ENCODE measurements at places on chromosomes 16 and 17.

DNA sequence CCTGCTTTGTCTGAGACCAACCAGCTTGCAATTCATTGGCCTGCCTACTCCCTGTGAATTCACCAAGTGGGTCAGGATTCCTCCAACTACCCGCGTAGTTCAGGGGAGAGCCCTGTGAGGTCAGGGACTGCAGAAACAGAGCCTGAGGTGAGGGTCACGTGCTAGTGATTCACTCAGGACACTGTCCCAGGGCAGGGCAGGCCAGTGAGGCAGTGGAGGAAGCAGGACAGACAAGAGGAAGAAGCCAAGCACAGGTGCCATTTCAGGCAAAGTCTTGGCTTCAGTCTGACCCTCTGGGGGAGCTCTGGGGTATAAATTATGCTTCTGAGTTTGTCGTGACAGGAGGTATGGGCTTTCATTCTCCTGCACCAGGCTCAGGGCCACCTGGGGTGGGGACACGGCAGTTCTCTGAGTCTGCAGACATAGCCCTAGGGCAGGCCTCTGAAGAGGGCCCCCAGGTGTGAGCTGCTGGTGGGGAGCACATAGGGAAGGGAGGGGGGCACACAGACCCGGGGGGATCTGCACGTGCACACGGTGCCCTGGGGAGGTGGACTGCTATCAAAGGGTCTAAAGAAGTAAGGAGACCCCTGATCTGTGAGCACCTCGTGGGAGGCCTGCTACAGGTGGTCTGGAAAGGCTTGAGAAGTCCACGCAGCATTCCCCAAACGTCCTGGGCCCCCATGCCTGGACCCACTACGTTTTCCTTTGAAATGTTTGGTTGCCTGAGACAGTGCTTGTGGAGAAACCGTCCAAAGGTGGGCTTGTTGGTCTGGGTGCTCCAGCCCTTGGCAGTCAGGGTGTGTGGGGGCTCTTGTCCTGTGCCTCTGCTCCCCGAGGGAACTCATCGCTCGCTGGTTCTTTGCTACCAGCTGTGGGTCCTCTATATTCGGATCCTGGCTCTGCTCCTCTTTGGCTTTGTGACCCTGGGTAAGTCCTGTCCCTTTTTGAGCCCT is 46.4 kb downstream of the NKD1 start:
- peak; percentile 21 for DNase-seq

DNA sequence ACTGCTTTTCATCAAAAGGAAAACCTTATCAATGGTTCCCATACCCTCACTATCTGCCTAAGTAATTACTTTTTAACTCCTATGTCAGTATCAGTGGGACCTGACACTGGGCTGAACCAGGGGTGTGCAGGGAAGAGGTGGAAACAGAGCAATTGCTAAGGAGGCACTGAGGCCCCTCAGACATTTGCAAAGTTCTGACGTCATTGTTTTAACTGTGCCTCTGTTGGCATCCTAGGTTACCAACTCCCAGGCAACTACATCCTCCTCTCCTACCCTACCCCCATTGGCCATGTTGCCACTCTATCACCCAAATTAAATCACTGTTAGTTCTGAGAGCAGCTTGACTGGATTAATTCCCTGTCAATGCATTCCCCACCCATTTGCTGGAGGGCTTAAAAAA is 8.0 kb upstream of the WWOX start:
- no peak for DNase-seq

- peak; percentile 43 for DNase-seq
Measured at GRCh38 chr17:64572682-64573154, 65.9 kb downstream of the CEP95 start.

- peak; percentile 31 for DNase-seq
Measured at GRCh38 chr17:29622337-29623282, at the start of gene CORO6. Gene CORO6 (minus strand): TSS chr17:29622912. CDS start chr17:29621421, 1,491 bp downstream.

- no peak for DNase-seq
Measured at GRCh38 chr17:18987230-18987610, 17.3 kb downstream of the FAM83G start.

GRCh38 chr17:44387804-44388203 is 1.6 kb downstream of the ITGA2B start:
- no peak for DNase-seq

GRCh38 chr16:80366023-80366422 is 174.8 kb upstream of the DYNLRB2 start:
- no peak for DNase-seq

DNA sequence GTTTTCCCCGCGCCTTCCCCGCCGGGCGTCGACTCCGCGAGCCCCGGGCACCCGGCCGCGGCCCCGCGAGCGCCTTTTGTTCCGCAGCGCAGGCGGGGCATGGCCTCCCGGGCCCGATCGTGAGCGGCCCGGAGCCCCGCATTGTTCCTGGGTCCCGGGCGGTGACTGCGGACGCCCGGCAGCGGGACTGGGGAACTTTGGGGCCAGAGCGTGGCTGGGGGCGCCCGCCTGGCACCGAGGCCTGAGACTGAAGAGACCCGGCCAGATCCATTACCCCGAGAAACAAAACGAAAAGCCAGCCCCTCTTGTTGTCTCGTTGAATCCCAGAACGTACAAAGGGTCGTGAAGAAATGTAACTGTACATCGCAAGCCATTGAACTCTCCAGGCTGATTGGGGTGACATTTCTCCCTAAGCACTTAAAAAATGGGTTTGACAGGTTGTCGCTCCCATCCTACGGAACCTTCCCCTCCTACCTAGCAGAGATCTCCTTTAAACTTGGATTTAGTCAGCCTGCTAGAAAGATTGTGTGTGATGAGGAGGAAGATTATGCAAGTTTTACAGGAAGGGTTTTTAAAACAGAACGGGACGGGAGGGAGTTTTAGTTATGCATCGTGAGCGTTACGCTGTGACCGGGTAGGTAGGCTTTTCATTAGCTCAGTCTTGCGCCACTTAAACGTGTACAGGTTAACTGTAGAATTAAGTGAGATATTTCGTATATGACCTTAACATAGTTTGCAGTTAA is 825 bp downstream of the METTL9 start:
- DNase-seq: peak; percentile 54

DNA sequence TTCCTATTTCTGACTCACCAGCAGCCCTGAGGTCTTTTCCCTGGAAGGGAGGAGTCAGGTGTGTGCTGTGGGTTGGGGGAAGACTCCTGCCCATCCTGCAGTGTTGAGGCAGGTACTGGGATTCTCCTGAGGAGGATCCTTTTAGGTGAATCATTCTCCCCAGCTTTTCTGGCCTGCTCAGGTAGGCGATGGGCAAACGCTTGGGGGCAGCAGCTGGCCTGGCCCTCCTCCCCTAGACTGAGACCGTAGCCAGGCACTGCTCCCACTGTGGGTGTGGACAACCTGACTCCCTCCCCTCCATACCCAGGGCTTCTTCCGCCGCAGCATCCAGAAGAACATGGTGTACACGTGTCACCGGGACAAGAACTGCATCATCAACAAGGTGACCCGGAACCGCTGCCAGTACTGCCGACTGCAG is 15.1 kb downstream of the GJD3 start:
- DNase-seq: no peak

DNA sequence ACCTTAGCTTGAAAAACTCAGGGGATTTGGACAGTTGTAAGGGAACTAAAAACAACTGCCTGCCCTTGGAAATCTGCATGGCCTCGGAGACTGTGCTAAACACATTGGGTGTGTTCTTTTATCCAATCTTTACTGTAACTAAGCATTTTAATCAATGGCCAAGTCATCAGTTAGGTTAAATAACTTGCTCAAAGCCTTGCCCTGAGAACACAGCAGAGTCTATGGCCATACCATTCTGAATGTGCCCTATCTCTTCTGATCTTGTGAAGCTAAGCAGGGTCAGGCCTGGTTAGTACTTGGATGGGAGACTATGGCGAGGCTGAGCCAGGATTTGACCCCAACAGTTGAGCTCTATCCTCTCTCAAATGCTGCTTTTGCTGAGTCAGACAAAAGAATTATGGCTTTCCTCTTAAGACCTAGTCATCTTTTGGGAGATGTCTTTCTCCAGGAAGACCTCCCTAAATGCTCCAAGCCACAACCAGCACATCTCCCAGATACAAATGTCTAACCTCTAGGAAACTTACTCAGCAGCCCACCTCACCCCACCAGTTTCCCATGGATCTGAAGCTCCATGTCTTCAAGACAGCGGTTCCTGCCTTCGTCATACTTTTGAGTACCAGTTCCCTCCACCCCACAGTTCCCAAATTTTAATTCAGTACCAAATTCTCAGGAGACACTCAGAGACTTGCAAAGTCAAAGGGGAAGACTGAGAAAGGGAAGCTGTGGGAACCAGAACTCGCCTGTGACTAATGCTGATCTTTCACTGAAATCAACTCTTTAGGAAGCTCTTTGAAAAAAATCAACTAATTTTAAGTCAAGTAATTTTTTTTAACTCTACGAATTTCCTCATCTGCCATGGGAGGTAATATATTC is 336.1 kb downstream of the MAF start:
- DNase-seq: peak; percentile 87

DNA sequence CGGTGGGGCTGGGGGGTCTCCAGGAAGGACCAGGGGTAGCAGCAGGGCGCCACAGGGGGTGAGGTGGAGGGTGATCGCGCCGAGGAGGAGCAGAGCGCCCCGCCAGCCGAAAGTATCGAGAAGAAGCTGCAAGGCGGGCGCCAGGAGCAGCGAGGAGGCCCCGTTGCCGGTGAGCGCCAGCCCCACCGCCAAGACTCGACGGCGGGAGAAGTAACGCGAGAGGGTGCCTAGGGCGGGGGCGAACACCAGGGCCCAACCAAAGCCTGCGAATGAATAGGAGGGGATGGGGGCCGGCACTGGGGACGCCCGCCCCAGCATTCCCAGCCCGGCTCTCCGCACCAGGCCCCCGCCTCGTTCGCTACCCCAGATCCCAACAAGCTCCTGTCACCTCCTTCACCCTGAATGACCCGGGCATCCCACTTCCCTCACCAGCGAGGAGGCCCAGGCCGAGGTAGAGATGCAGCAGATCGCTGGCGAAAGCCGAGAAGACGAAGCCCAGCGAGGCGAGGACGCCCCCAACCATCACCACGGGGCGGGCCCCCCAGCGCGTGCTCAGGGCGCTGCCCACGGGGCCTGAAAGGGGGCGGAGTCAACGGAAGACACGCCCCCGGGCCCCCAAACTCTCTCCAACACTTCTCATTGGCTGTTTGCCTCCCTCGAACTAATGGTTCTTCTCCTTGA is 1.3 kb downstream of the SLC16A11 start:
- no peak for DNase-seq

DNA sequence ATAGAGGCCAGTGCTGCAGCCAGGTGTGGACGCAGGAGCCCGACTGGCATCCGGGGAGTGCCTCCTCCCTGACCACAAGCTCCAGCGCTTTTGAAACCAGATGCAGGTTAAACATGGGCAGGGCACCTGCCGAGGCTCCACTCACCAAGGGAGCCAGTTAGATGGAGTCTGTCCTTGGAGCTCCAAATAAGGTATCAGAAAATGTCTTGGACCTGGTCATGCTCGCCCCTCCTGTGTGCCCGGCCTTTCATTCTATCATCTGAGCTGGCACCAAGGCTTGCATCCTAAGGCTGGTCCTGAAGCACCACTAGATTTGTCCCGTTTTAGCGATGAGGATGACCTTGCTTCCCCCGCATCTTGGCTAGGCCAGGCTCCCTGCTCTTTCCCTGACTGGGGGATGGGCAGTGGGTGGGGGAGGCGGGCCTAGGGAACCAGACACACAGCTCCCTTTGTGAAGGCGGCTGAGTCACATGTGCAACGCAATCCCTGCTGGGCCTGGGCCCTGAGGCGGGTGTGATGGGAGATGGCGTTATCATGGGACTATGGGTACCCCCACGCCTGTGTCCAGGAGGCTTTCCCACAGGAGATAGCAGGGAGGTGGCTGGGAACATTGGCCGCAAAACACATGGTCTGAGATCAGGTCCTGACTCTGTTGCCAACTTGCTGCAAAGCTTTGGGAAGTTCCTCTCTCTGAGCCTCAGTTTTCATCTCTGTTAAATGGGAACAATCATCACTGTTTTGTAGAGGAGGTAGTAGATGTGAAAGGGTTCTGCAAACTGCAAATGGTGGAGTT is 5.0 kb upstream of the ADGRG1 start:
- no peak for DNase-seq

DNA sequence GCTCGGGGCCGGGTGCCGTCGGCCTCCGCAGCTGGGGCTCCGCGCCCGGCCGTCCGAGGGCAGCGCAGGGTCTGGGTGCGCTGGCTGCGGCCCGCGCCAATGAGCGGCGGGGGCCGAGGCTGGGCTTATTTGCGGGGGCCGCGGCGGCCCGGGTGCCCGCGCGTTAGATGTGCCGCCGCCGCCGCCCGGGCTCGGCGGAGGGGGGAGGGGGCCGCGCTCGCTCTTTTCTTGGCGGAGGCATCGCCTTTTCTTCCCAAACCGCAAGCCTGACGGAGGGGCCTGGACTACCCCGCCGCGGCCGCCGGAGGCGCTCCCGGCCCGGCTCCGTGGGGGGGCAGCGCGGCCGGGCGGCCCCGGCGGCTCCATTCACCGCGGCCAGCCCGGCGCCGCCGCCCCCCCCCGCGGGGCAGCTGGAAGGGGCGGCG is at the start of gene NOTUM:
TSS of gene NOTUM (minus strand) at position 101 of the 425 bp plus-strand sequence. CDS start 278 bp downstream, outside the sequence.
- no peak for DNase-seq

GRCh38 chr16:4633910-4634635 is 9.4 kb downstream of the MGRN1 start:
- no peak for DNase-seq

DNA sequence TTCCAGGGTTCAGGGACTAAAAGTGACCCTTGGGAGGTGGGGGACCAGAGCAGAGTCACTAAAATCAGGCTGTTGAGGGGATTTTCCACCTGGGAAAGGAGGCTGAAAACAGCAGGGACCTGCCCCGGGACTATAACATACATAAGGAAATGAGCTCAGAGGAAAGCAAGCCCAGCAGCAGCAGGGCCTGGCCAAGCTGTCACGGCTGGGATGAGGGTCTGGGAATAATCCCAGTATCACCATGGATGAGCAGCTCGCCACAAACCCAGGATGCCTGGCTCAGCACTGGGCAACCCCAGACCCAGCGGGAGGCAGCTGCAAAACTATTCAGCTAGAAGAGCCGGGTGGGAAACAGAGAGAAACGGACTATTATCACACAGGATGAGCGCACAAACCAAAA is 72.4 kb downstream of the RPH3AL start:
- DNase-seq: no peak

DNA sequence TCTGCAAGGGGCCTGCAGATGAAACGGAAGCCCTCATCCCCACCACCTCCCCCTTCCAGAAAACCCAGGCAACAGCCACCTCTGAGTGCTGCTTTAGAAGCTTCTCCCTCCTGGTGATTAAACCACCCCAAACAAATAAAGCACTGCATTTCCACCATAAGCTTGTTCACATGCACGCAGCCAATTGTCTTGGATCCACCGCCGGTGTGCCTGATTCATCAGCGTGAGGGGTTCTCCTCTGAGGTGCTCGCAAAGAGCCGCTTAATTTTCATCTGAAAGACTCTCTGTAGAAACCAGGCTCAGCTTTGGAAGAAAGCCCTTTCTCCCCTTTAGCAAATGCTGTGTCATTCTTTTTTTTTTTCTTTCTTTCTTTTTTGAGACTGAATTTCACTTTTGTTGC is 155.2 kb upstream of the EEF2KMT start:
- no peak for DNase-seq

GRCh38 chr16:8431783-8432182 is 158.5 kb downstream of the TMEM114 start:
- no peak for DNase-seq

- no peak for DNase-seq
Measured at GRCh38 chr17:46766493-46767491, 51.7 kb downstream of the WNT3 start.

- DNase-seq: peak; percentile 48
Measured at GRCh38 chr16:81755915-81756614, 23.0 kb upstream of the PLCG2 start.

Measured in inflammatory macrophage (primary cell).